ENCODE measurements at places on chromosomes 2 and 18. TPM values are rescaled to one million over a fixed set of nuclear protein-coding genes. Genes with fewer than 3 reads are reported as not detected.

NIFK gene
- polyA plus RNA-seq, result 32.8 TPM

HOXD12 gene
- not detected for polyA plus RNA-seq

RAPGEF4 gene
- 1.0 TPM for polyA plus RNA-seq

TLK1 gene
- polyA plus RNA-seq, result 15.2 TPM

ASAP2 gene
- 42.4 TPM for polyA plus RNA-seq

ABCB11 gene
- polyA plus RNA-seq, result not detected

SOWAHC gene
- 7.9 TPM for polyA plus RNA-seq

DNA sequence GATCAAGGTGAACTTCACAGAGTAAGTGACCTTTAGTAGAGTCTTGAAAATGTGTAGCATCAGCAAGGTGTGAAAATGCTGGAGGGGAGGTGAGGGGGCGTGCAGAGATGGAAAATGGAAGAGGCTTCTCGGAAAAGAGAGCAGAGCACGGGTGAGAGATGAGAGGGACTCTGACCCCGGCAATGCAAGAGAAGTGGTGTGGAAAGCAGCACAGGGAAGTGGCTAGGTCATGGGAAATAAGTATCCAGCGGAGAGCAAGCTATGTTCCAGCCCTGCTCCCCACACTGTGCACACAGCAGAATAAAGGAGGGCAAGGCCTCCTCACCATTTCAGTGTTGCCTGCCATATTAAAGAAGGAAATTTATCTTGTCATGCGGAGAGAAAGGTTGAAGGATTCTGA lies 241.7 kb upstream of the DOK6 start:
- no peak overlapping the region for H3K4me3 ChIP-seq
- no peak overlapping the region for H3K27ac ChIP-seq
- no peaks in the 10 kb centered on the region for H3K27me3 ChIP-seq
- no peaks in the 10 kb centered on the region for H3K36me3 ChIP-seq

DNA sequence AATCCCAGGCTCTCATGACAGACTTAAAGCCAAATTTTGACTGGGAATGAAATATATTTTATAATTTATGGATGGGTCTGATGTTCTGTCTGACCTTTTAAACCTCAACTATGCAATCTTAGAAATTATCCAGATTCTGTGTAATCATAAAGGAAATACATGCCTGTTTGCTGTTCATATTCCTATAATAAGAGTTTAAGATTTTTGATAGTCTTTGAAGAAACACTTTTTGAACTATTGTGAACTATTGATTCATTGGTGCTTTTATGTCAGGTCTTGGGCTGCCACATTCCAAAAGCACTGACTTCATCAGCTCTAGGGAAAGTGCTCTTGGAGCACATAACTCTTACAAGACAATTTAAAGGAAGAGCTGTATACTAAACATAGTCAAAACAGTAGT lies 64.2 kb downstream of the CCDC150 start:
- H3K4me3 ChIP-seq, result no peak overlapping the region
- no peaks in the 10 kb centered on the region for H3K36me3 ChIP-seq
- no peaks in the 10 kb centered on the region for H3K4me1 ChIP-seq
- no peaks in the 10 kb centered on the region for H3K27me3 ChIP-seq
- no peak overlapping the region for H3K27ac ChIP-seq
- DNase-seq, result no peak

DNA sequence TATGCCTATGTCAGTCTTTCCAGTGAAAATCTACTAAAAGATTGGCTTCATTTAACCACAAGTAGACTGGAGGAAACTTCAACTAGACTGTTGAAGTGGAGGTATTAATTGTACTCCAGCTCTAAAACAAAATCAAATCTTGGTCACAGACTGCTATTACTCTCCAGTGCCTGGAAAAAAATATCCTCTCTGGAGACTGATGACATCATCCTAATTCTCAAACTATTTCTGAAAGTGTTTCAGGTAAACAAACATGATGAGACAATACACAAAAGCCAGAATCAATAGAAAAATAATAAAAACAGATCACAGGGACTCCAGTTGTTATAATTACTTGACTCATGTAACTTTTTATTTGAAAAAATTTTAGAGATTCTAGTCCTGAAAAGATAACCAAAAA lies 87.7 kb upstream of the MYO3B start:
- no peak for DNase-seq
- no peak overlapping the region for H3K4me3 ChIP-seq
- H3K27ac ChIP-seq, result no peak overlapping the region
- H3K27me3 ChIP-seq, result no peaks in the 10 kb centered on the region

DNA sequence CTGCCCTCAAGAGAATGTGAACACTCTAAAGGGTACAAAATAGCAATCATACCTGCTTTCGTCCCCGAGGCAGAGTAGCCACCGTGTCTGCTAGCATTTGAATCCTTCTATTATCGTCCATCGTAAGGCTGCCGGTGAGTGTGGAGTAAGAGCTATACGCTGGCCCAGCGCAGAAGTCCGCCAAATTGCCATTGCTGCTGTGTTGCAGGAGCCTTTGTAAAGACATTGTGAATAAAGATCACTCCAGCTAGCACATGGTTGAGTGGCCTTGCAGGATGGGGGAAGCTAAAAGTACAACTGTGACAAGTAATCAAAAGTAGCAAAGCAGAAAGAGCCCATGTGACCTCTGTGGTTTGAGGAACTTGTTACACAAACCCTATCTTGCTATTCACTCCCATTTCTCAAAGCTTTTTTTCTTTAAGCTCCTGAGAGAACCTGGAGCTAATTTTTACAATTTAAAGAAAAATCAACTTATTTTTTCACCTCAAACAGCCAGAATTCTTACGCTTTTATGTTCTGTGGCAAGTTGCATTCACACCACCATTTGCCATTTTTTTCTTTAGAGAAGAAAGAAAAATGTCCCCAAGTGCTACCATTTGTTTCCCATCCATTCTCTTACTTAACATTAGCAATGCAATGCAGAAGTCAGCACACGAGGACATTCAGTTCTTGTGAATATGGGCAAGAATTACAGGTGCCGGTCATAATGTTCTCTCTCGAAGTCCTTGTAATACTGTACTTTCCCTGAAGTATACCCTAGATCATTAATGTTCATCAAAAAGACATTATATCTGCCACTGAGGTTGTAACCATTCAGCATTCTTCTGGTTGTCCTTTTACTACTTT lies at the start of gene CYTIP:
Gene CYTIP (minus strand): TSS at position 295 of the 846 bp plus-strand sequence. CDS start 69 bp downstream, at position 226.
- H3K27me3 ChIP-seq, result no peaks in the 10 kb centered on the region
- H3K27ac ChIP-seq, result no peak within 1 kb of the TSS
- H3K36me3 ChIP-seq, result no peaks in the 10 kb centered on the region
- H3K4me1 ChIP-seq, result peaks cover 4% of the 10 kb centered on the region
- DNase-seq, result no peak
- H3K4me3 ChIP-seq, result no peak within 1 kb of the TSS

DNA sequence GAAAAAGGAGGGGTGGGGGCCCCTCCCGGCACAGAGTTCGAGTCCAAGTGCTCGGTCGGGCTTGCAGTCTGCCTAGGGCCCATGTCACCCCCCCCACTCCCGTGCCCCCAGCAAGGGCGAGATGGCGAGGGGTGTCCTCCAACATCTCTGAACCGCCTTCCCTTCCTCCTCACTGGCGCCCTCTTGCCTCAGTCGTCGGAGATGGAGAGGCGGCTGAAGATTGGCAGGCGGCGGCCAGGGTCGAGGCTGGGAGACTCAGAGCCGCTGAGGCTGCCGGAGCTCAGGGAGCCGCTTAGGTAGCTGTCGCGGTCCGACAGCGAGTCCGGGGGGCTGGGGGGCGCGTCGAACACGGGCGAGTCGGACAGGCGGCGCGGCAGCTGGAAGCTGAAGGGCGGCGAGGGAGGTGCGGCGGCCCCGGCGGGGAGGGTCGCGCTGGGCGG lies 2.3 kb downstream of the ZFP36L2 start:
- peak overlapping the region; percentile 74 for H3K4me3 ChIP-seq
- peak overlapping the region; percentile 83 for H3K27ac ChIP-seq
- H3K36me3 ChIP-seq, result no peaks in the 10 kb centered on the region
- no peaks in the 10 kb centered on the region for H3K27me3 ChIP-seq
- DNase-seq, result peak; percentile 90

GRCh38 chr2:21217442-21217841 lies 93.7 kb downstream of the TDRD15 start:
- no peak overlapping the region for H3K27ac ChIP-seq
- H3K4me3 ChIP-seq, result no peak overlapping the region
- no peak for DNase-seq
- no peaks in the 10 kb centered on the region for H3K36me3 ChIP-seq
- peaks cover under 1% of the 10 kb centered on the region for H3K4me1 ChIP-seq
- no peaks in the 10 kb centered on the region for H3K27me3 ChIP-seq

- no peak for DNase-seq
- H3K27ac ChIP-seq, result no peak overlapping the region
- H3K36me3 ChIP-seq, result no peaks in the 10 kb centered on the region
- no peaks in the 10 kb centered on the region for H3K27me3 ChIP-seq
- peak overlapping the region; percentile 81 for H3K4me3 ChIP-seq
- no peaks in the 10 kb centered on the region for H3K4me1 ChIP-seq
Measured at GRCh38 chr2:88451811-88452564, 505 bp downstream of the FOXI3 start.

GRCh38 chr2:152167065-152167464 lies 8.5 kb downstream of the STAM2 start:
- H3K36me3 ChIP-seq, result no peaks in the 10 kb centered on the region
- DNase-seq, result no peak
- no peak overlapping the region for H3K4me3 ChIP-seq
- H3K27ac ChIP-seq, result no peak overlapping the region
- no peaks in the 10 kb centered on the region for H3K4me1 ChIP-seq

DNA sequence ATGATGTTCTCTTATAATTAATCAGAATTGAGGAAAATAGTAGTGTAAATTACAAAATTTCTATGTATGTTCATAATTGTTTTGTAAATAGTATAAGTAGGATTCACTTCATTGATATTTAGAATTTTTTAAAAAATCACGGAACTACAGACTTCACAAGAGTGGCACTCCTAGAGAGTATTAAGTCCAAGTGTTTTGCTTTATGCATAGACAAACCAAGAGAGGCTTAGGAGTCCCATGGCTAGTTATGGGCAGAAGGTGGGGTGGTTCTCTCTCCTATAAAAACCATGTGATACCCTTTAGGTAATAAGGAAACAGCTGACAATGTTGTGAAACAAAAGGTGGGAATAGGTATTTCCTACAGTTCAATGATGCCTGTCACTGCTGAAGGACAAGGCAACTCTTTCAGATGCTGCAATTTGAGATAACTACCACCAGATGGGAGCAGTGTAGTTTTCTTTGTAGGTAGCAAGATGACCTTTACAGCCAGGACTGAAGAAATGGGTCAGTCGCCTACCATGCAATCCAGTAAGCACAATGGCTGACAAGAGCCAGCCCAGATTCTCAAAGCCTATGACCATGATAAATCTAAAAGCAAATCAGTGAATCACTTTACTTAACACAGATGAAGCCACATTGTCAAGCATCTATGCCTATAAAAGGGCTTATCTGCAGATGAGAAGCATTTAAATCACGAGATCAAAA lies 83.9 kb downstream of the AAK1 start:
- H3K27me3 ChIP-seq, result no peaks in the 10 kb centered on the region
- H3K36me3 ChIP-seq, result peaks cover 3% of the 10 kb centered on the region
- no peak overlapping the region for H3K27ac ChIP-seq
- no peak for DNase-seq
- no peak overlapping the region for H3K4me3 ChIP-seq
- peaks cover 3% of the 10 kb centered on the region for H3K4me1 ChIP-seq

- no peak overlapping the region for H3K4me3 ChIP-seq
- DNase-seq, result no peak
- no peaks in the 10 kb centered on the region for H3K27me3 ChIP-seq
- H3K36me3 ChIP-seq, result no peaks in the 10 kb centered on the region
- no peak overlapping the region for H3K27ac ChIP-seq
- peaks cover 6% of the 10 kb centered on the region for H3K4me1 ChIP-seq
Measured at GRCh38 chr18:55239740-55240139, 280.5 kb upstream of the CCDC68 start.

GRCh38 chr2:239793086-239793485 lies 232.1 kb downstream of the NDUFA10 start:
- H3K4me1 ChIP-seq, result no peaks in the 10 kb centered on the region
- no peaks in the 10 kb centered on the region for H3K36me3 ChIP-seq
- H3K27me3 ChIP-seq, result no peaks in the 10 kb centered on the region
- H3K4me3 ChIP-seq, result no peak overlapping the region

- H3K36me3 ChIP-seq, result peaks cover 3% of the 10 kb centered on the region
- no peak for DNase-seq
- H3K27me3 ChIP-seq, result no peaks in the 10 kb centered on the region
- H3K27ac ChIP-seq, result no peak overlapping the region
- no peak overlapping the region for H3K4me3 ChIP-seq
Measured at GRCh38 chr18:13415736-13416135, 197.2 kb downstream of the LDLRAD4 start.

- H3K4me1 ChIP-seq, result no peaks in the 10 kb centered on the region
- H3K36me3 ChIP-seq, result no peaks in the 10 kb centered on the region
- H3K27ac ChIP-seq, result no peak overlapping the region
- no peak for DNase-seq
- no peaks in the 10 kb centered on the region for H3K27me3 ChIP-seq
- H3K4me3 ChIP-seq, result no peak overlapping the region
Measured at GRCh38 chr18:54480616-54481015, 110.4 kb upstream of the DYNAP start.

DNA sequence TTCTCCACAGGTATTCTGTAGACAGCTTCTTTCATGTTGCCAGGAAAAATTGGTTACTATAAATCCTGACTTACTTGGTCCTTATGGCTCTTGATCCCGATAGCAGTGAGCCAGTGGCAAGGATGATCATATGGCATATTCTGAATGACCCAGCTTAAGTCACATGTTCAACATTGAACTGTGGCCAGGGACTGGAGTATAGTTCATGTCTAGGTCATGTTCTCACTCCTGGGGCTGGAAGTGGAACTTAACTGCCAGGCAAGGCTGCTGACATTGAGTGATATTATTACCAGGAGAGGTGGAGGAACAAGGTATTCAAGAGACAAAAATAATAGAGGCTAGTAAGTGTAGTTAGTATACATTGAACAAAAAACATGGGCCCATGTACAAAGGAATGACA lies 26.2 kb downstream of the R3HDM1 start:
- H3K27me3 ChIP-seq, result no peaks in the 10 kb centered on the region
- H3K36me3 ChIP-seq, result no peaks in the 10 kb centered on the region
- DNase-seq, result no peak
- no peaks in the 10 kb centered on the region for H3K4me1 ChIP-seq
- no peak overlapping the region for H3K27ac ChIP-seq

- H3K27ac ChIP-seq, result no peak overlapping the region
Measured at GRCh38 chr2:11930211-11930761, 183.9 kb downstream of the LPIN1 start.

DNA sequence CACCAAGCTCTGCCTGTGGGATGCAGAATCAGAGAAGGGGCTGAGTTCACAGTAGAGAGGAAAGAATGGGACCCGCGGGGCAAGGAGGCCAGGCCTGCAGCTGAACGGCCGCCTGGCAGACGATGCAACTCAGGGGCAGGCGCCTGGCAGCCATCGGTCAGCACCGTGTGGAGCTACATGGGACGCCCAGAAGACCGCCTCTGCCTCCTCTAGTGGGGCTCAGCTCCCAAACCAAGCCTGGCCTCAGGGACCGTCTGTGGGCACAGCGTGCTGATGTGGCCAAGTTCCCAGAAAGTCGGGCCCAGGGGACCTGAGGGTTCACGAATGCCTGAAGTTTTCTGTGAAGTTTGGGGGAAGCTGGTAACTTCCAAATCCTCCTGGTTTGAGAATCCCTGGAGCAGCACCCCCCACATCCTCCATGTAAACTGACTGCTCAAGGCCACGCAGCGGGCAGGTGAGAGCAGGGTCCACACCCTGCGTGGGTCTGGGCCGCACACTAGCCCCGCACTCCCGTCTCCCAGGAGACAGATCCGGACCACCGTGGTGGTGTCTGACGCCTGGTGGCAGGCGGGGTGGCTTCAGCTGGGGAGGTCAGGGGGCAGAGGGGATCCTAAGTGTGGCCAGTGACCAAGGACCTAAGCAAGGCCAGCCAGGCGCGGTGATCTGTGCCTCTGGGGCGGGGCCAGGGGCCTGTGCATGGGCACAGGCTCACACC lies 14.6 kb downstream of the SNORC start:
- H3K4me3 ChIP-seq, result no peak overlapping the region
- H3K4me1 ChIP-seq, result no peaks in the 10 kb centered on the region
- no peak for DNase-seq
- no peaks in the 10 kb centered on the region for H3K36me3 ChIP-seq

Data from aorta (tissue), 5 donors.